ENCODE measurements at places on chromosomes 7 and 10. TPM values are rescaled to one million over a fixed set of nuclear protein-coding genes. Genes with fewer than 3 reads are reported as not detected.

DNA sequence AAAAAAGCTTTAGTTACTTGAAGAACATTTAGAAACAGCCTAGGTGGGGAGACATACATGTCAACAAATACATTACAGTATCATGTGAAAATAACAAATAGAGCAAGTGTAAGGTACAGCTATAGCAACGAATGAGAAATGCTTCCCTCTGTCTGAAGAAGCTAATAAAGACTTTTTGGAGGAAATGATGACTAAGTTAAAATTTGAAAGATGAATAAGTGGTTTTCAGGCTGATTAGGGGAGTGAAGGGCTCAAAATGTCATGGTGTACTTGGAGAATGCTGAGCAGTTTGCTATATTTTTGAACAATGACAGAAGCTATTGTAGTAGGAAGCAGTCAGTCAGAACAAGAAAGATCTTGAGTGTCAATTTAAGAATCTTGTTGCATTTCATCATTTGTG, 2.8 kb upstream of the ARMC3 start:
- no peak for DNase-seq

DNA sequence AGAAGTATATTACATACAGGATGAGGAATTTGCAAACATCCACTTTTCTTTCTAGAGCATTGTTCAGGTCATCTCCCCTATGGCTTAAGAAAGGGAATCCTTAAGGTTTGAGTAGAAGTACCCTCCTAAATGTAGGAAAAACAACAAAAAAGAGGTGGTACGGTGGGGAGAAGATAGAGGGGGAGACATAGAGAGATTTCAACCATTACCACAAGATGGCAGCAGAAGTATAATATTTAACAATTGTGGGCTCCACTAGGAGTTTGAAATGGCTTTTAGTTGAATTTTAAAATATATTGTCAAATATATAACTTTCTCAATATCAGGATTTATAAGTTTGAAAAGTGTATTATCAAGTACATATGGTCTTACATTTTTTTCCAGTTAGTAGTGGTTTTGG, 72.7 kb upstream of the PRKG1 start:
- no peak for DNase-seq

TCAF2 gene
- total RNA-seq = 0.78 TPM

DNA sequence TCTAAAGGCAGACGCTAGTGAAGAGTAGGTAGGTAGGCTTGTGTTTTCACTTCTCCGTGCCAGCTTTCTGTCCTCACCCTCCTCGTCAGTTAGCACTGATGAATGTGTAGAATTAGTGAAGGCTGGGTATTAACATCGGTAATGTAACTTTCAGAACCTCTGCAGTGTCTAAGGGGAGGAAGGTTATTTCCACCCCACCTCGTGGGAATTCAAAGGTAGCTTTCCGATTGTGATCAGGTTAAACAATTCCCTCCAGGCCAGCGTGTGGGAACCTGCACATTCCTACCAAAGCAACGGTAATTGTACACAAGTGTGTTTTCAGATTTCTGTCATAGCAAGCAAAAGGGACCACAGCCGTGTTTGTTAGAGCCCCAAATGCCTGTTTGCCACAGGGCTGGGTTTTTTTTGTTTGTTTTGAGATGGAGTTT, 405.0 kb upstream of the GALNT17 start:
- DNase-seq = no peak

- DNase-seq = no peak
Observed at GRCh38 chr7:32255036-32255435, 184.8 kb upstream of the PDE1C start.

- DNase-seq = no peak
Observed at GRCh38 chr7:117269417-117269816, 53.4 kb downstream of the WNT2 start.

GRCh38 chr7:57179776-57180415, 47.7 kb upstream of the ZNF479 start:
- peak; percentile 2 for DNase-seq

BMPR1A gene
- total RNA-seq = 64.6 TPM

DNA sequence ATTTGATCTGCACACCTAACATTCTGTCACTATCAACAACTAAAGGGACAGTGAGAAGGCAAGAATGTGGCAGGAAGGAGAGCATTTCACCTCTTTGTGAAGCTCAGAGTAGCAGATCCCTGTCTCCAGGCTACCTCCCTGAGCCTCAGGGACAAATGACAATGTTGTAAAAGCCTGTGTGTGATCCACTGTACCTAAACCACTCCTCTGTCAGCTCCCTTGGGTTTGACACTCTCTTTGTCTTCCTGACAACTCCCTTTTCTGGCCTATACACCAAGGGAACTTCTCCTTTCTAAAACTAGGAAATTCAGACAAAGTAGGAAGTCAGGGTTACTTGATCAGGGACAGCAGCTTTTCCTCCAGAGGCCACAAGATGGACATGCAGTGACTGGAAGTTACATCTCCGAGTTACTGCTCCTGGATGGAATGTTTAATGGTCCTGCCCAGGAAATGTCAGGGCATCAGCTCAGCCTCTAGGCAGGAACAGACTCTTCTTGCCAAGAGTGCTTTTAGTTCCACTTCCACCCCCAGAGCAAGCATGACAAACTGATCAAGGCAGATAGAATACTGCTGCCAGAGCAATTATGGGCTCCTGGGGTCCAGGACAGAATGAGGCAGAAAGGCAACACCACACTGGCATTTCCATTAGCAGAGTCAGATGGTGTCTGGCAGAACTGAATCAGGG, 1014.5 kb upstream of the LRRTM3 start:
- DNase-seq = no peak

DNA sequence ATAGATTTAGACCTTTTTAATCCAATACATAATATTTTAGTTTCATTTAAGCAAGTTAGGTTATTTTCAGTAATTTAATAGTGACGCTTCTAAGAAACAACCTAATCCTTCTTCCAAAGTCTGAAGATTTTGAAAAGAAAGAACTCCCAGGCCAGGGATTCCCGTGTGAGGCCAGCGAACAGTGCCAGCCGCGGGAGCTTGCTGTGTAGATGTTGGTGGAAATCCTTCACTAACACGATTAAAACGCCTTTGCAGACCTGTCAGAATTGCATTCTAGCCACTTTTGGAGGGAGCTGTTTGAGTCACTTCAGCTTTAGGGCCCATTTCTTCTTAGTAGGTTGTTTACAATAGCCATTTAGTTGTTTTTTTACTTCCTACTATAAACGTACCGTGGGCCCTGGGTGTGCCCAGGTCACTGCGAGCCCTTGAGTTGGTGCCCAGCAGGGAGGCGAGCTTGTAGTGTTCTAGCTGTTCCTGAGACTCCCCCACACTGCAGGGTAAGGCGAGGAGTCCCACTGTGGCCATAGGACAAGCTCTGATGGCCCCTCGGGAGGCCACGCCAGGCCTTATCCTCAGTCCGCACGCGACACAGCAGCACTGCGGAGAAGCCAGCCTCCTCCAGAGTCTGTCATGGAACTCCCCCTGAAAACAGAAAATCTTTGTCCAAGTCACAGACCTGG, 32.3 kb downstream of the PPP2R2D start:
- no peak for DNase-seq

DNA sequence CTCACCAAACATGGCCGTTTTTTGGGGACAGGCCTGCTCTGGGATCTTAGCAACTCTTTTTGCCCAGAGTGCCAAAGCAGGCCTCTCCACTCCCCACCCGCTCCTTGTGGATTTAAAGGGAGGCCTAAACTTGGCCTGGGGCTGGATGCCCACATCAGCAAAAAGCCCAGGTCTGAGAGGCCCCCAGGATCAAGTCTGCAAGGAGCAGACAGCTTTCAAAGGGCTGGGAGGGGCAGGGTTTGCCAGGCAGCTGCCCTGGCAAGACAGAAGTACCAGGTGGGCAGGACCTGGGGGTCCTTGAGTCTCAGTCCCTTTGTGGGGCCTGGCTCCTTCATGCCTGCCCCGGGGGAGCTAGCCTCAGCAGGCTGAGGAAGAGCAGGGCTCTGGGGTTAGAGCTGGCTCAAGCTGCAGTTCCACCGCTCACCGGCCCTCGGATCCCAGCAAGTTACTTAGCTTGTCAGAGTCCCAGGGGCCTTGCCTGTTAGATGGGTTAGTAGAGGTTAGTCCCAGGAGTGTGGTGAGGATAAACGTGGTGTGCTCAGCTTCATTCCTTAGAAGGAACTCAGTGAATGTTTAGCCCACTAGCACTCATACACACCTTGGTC, 56.2 kb downstream of the ARHGAP22 start:
- DNase-seq = no peak

DNA sequence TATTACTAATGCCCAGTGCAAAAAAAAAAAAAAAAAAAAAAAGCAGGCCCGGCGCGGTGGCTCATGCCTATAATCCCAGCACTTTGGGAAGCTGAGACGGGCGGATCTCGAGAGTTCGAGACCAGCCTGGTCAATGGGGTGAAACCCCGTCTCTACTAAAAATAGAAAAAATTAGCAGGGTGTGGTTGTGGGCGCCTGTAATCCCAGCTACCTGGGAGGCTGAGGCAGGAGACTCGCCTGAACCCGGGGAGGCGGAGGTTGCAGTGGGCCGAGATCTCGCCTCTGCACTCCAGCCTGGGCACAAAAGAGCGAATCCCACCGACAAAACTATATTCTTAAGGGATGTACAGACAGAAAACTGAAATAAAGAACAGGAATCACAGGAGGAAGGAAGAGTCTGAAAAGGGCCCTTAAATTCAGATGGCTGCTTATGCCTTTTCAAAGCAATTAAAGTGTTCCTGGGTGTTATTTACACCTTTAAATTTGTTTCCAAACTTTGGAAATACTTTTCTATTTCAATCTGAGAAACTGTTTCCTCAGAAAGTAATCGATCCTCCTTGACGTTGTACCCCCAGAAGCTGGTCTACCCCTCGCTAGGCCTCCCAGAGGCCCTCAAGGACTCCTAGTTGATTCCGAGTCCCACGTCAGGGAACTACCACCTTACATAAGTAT, 2.0 kb upstream of the KMT2E start:
- no peak for DNase-seq

- no peak for DNase-seq
Observed at GRCh38 chr10:117748058-117748457, 205.5 kb downstream of the EMX2 start.

GRCh38 chr10:103451091-103451813, 918 bp downstream of the CALHM2 start:
- DNase-seq = peak; percentile 30

DNA sequence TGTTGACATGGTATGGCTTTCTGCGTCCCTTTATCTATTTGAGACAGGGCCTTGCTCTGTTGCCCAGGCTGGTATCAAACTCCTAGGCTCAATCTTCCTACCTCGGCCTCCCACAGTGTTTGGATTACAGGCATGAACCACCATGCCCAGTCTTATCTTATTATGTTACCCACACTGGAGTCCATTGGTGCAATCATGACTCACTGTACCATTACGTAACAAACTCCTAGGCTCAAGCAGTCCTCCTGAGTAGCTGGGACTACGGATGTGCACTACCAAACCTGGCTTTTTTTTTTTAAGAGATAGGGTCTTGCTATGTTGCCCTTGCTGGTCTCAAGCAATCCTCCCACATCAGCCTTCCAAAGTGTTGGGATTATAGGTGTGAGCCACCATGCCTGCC, 66.7 kb downstream of the CCDC3 start:
- no peak for DNase-seq

PRPS1L1 gene
- not detected for total RNA-seq

DNA sequence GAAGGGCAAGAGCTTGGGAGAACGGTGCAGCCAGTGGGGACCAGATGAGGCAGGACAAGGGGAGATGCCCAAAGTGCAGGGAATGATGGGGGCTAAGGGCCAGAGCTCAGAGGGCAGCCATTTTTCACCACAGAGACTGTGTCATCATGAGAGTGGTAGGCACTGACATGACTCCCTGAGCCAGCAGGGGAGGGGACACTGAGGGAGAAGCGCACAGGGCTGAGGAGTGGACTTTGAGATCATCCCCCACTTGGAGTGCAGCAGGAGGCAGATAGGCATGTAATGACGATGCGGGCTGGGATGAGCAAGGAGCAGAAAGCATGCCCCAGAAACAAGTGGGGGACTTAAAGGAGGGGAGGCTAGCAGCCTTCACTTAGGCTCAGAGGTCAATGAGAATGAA, 5.2 kb upstream of the SMKR1 start:
- no peak for DNase-seq

DNA sequence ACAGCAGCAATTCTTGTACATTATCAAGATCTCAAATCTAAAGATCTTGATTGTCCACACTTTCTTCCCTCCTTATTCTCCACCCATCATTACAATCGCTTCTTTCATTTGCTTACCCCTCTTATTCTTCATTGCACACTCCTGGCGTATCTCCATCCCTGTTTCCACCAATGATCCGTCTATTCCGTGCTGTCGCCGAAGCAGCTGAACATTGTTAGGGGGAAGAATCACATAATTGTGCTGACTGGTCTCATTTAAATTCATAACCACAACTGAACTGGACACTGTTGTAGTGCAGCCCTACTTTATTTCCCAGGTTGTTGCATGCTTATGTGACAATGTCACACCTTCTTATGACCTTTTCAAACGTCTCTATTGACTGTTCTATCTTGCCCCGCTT, 18.9 kb upstream of the NRP1 start:
- DNase-seq = no peak

ZNF853 gene
- total RNA-seq = 23.6 TPM

DNA sequence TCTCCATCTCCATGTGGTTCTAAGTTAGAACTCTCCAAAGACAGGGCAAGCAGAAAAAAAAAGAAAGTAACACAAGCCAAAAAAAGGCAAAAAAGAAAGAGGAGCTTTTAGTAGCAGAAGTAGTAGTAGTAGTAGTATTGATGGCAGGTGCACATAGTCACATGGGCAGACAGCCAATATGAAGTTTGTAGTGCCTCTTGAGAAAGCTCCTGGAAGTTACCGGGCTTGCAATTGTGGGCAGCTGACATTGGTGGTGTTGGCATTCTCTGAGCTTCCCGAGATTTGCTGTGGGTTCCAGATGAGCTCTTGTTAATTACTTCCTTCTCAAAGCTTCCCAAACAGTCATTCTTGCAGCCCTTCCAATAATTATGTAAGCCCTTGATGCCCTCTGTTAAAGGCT, 1128.5 kb downstream of the TYW1 start:
- DNase-seq = no peak

DNA sequence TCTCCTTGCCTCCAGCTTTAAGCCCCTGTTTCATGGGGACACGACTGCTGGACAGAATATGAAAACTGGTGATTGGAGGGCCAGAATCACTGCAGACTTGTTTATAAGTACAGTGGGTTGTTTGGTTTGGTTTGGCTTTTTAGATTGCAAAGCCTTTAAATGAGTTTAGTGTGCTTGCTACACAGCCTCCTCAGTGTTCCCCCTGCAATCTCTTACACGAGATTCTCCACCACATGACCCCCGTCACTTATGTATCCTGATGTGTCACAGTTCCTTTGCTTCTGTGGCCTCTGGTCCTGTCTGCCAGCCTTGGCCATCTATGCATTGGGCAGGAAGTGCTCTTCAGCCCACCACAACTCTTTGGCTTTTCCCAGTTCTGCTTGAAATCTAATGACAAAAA, 103.7 kb upstream of the ANKRD1 start:
- DNase-seq = no peak

SH2D4B gene
- 1.4 TPM for total RNA-seq

All from occipital lobe (tissue), 3 donors.